T follicular helper cell (primary cell): ENCODE measurements at places on chromosomes 5 and 9.
A peak's percentile ranks its signal among the peaks of the same experiment; 100 is the strongest.

- no peak for DNase-seq
Observed at GRCh38 chr5:137300411-137301240, 198.5 kb downstream of the SPOCK1 start.

GRCh38 chr5:171635028-171635427 lies 150.6 kb upstream of the SMIM23 start:
- no peak for DNase-seq

GRCh38 chr5:8861764-8862163 lies 684.1 kb downstream of the SEMA5A start:
- no peak for DNase-seq

DNA sequence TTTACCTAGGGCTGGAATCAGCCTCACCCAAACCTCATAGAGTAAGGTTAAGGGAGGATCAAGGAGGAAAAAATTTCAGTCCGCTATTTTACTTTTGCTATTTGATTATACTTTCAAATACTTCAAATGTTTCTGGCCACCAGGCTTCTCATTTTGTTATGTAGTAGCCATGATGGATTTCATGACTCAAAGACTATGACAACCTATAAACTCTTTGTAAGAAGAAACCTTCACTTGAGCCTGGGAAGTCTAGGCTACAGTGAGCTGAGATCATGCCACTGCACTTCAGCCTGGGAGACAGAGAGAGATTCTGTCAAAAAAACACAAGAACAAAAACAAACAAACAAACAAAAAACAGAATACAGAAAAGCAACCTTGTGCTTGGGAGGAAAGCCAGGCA lies 293.6 kb upstream of the TNC start:
- no peak for DNase-seq

GRCh38 chr9:37719526-37719925 lies 34.1 kb upstream of the TRMT10B start:
- no peak for DNase-seq

DNA sequence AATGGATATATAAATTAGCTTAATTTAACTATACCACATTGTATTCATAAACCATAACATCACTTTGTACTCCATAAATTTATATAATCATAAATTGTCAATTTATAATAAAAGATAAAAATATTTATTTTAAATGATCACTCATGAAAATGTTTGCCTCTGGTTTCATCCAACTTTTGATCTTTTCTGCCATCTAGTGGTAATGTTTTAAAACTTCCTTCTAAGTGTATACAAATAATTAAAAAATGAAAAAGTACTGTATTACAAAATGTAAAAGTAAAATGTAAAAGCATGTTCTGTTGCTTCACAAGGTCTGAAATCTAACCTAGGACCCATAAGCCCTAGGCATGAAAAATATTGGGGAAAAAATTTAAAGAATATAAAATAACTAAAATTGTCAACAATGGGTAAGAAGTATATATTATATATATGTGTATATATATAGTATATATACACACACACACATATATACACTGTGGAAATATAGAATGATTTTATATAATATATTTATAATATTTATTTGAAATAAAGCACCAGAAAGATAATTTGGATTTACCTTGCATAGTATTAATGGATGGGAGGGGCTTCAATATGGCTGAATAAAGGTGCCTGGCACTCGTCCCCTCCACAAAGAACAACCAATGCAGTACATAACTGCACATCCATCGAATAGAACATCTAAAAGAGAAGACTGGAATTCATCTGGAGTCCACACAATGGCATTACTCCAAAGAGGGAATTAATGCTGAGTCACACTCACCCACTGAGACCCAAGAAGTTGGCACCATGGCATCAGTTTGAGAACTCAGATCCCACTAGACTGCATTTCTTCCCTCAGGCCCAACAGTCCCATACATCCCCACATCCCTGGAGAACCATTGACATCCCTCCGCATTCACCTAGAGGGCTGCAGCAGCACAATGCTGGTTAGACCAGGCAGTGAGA lies 32.5 kb downstream of the ANXA1 start:
- DNase-seq = no peak

GRCh38 chr5:11289733-11290132 lies 528.7 kb upstream of the DAP start:
- no peak for DNase-seq

GRCh38 chr9:74935008-74935407 lies 17.7 kb downstream of the C9orf40 start:
- DNase-seq = no peak

GRCh38 chr9:114416290-114416689 lies 28.5 kb upstream of the AKNA start:
- DNase-seq = no peak

- no peak for DNase-seq
Observed at GRCh38 chr5:114391321-114391720, 29.5 kb downstream of the KCNN2 start.

DNA sequence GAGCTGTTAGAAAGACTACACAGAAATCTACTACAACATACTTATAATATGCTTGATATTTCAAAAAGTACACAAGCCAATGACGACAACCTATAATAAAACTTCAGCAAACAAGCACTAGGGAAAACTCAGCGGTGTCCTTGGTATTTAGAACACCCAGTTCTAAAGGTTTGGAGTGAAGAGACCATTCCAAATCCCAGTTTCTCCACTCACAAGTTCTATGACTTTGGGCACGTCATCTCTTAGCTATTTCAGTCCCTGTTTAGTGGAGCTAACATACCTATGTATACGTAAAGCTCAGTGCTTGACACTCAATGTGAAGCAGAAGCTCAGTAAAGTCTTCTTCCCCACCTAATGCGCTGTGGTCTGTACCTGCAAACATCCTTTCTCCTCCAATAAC lies 52.8 kb downstream of the MLLT3 start:
- DNase-seq = no peak

DNA sequence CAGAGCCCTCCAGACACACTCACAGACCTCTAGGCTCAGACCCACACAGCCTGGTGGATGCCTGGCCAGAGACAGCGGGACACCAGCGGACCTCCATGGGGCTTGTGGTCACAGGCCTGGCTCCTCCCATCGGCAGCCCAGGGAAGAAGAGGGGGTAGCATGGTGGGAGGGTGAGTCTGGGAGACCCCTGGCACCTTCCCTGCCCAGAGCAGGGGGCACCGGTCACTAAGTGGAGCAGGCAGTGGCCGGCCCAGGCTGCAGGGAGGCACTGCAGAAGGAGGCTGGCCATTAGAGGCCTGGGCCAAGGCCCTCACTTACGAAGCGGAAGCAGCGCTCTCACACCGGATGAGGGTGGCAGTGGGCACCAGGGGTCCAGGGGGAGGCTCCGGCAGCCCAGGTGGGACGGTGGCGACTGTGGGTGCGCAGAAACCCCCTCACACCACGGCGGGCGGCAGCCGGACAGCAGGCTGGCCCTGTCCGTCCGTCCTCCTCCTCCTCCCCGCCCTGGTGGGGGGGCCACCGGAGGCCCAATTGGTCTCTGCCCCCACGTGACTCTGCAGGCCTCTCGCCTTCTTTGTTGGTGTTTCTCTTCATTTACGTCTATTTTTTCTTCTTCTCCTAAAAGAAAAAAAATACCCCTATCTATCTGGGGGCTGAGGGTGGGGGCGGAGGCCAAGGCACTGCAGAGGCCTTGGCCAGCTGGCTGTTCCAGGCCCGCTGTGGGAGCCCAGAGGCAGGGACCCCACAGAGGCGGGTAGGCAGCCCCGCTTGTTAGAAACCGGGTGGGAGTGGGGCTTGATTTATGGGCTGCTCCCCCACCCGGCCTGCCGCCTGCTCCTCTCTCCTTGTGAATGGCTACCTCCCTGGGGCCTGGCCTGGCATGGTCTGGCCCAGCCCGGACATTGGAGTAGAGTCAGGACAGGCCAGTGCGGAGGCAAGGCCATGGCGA lies at the start of gene NR5A1:
Gene NR5A1 (minus strand): TSS at position 469 of the 949 bp plus-strand sequence. CDS start 4,004 bp downstream, outside the sequence.
- DNase-seq = no peak

DNA sequence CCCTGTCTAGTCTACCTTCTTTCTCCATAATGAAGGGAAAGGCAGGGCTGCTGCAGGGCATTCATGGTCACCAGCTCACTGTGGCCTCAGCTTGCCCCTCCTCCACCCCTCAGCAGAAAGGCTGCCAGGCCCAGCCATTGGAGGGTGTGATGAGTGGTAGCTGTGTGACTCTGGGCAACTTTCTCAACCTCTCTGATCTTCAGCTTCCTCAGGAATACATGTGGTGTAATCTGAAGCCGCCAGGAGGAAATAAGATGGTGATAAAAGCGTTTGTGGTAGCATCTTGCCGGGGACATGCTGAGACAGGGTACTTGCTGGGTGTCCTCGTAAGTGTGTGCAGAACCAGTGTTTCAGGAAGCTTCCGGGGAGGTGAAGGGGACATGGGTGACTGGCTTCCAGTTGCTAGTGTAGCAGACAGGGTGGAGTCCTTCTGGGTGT lies 9.8 kb downstream of the CXCL14 start:
- DNase-seq = no peak

GRCh38 chr9:32069169-32069813 lies 315.2 kb upstream of the ACO1 start:
- DNase-seq = no peak

GRCh38 chr9:127876026-127876763 lies 1.3 kb downstream of the AK1 start:
- DNase-seq = no peak

DNA sequence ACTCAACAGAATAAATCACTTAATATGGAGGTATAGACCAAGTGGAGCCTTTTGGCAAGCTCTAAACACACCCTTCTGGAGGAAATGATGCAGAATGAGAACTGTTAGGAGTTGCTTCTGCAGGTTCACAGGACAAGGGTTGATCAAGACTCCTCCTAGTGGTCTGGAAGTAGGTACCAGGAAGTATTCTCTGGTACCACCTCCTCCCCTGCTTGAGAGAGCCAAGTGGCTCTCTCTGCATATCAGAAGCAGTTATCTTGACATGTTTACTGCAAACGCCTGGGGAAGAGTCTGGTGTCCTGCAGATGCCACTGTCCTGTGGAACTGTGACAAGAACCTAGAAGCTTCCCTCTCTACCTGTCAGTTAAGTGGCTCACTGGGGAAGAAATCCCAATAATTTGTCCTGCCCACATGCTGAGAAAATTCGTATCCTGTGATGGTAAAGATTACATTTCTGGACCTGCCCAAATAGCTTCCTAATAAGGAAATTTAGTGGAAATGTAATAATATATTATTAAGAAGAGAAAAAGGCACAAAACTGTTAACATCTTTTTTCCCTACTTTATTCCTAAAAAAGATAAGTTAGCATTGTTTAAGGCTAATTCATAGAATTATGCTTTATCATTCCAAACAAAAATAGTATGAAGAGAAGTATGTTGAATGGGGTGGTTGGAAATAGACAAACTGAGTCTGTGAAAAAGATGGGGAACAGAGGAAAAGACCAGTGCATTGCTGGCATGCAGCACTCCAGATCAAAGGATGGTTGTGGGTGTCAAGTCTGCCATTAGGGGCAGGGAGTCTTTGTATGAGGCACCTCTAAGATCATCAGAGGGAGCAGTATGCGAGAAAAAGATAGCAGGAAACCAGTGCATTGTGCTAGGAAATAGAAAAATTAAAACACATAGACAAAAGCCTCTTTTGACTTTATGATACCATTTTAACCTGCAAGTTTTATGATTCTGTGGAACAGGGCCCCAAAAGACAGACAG lies 118.8 kb downstream of the CDC42SE2 start:
- DNase-seq = peak; percentile 37

DNA sequence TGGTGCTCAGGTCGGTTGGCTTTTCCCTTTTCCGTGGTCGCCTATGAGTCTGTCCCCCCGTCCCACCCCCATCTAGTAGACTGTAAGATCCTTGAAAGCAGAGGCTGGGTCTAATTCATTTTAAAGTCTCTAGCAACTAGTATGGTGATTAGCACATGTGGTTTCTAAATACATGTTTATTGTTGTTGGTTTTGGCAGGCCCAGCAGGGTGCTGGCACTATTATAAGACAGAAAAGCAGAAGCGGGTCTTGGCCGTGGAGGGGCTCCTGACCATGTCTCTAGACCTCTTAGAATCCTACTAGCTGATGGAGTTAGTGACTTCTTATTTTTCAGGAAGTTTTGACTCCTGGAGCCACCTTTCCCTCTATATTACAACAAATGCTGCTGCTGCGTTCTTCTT lies 61.5 kb upstream of the TNFSF8 start:
- DNase-seq = no peak

DNA sequence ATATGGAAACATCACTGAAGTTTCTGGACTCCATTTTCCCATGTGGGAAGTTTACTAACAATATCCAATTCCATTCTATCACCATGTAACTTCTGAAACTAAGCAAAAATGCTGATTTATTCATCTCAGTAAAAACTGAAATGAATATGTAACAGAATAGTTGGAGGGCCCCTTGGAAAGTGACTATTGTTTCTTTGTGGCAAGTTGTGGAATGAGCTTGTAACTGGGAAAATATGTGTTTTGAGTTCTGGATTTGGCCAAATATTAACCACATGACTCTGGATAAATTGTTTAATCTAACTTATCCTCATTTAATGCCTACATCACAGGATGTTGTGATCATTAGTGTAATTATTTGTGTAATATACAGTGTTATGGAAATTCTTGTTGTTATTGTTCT lies 619.3 kb downstream of the TLE4 start:
- DNase-seq = no peak

GRCh38 chr5:167702014-167702413 lies 589.4 kb upstream of the WWC1 start:
- DNase-seq = no peak

GRCh38 chr9:107782789-107783188 lies 293.2 kb upstream of the KLF4 start:
- DNase-seq = no peak

- no peak for DNase-seq
Observed at GRCh38 chr9:708182-708550, 133.3 kb upstream of the DMRT1 start.

GRCh38 chr5:2709976-2710689 lies 41.3 kb downstream of the IRX2 start:
- DNase-seq = no peak
